ENCODE measurements at places on chromosomes 3 and 15.

- DNase-seq = no peak
Observed at GRCh38 chr3:30082652-30083051, 523.7 kb upstream of the TGFBR2 start.

DNA sequence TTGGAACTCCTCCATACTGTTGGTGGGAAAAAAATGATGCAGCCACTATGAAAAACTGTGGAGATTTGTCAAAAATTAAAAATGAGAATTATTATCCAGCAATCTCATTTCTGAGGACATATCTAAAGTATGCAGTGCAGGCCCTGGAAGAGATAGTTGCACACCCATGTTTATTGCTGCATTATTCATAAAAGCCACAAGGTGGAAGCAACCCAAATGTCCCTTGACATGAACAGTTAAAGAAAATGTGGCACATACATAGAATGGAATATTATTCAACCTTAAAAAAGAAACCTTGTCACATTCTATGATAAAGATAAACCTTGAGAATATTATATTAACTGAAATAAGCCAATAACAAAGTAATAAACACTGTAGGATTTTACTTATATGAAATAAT, 80.9 kb upstream of the ARHGEF26 start:
- no peak for DNase-seq

- DNase-seq = no peak
Observed at GRCh38 chr15:47339800-47340570, 377.3 kb upstream of the SEMA6D start.

DNA sequence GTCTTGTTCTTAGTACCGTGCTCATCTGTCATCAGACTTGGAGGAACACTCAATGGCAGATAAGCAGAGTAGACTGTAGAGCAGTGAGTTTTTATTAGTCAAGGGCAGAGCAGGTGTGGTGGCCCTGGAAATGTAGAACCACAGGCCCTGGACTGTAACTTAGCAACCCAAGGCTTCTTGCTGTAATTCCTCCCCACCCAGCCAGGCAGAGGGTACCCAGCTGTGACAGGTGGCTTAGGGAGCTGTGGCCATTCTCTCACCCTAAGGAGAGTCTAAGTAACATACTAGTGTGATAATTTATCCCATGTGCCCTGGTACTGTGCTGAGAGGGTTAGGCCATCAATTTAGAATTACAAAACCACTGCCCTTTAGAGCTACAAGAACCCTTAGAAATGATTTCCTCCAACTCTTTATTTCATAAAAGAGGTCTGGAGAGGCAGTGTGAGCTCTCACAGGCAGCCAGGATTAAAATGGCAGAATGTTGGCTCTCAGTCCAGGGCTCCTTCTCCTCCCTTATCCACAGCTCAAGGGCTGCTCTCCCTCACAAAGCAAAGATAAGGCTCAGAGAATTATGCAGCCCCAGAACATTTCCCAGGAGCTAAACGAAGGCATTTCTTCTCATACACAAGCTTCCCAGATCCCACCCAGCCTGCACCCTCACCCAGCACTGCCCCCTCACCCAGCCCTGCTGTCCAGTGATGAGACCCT, 3.0 kb downstream of the POMGNT2 start:
- no peak for DNase-seq

GRCh38 chr15:90839187-90840071, 29.0 kb upstream of the FURIN start:
- peak; percentile 77 for DNase-seq

DNA sequence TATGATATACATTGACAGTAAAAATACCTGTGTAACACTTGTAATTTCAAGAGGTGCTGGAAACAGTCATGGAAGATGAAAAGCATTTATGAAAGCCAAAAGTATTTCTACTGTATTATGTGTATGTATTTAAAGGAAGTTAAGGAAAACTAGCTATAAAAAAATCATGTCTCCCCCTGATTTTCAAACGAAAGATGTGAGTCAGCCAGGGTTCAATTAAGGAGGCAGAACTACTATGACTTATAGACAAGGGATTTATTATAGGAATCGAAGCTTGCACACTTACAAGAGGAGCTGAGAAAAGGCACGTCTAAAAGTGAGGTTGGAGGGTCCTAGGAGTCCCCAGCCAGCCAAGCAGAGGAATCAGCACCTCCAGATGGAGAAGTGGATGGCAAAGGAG, 119.4 kb downstream of the SUCLG2 start:
- DNase-seq = no peak

DNA sequence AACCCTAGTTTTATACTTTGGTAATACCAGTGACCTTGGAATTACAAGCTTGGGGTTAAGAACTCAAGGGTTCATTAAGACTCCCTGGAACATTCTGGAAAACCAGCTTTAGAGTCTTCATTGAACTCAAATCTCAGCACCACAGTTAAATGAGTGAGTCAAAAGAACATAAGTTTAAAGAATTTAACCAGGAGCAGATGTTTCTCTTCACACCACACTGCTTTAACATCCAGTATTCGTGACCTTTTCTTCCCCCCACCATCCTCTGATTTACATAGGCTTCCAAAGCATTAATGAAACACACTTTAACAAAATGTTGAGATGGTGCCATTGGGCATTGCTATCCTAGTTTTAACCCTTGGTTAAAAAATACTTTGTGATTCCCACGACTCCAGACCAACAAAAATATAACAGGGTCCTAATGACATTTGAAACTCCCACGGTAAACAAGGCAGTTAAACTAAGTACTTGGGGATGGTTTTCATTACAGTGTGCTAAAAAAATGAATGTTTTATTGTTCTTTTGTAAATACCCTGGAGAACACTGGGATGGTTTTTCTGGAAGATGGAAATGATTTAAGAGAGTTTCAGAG, 123.9 kb downstream of the OXNAD1 start:
- peak; percentile 23 for DNase-seq

- DNase-seq = peak; percentile 56
Observed at GRCh38 chr3:55501905-55502304, 14.8 kb upstream of the WNT5A start.

DNA sequence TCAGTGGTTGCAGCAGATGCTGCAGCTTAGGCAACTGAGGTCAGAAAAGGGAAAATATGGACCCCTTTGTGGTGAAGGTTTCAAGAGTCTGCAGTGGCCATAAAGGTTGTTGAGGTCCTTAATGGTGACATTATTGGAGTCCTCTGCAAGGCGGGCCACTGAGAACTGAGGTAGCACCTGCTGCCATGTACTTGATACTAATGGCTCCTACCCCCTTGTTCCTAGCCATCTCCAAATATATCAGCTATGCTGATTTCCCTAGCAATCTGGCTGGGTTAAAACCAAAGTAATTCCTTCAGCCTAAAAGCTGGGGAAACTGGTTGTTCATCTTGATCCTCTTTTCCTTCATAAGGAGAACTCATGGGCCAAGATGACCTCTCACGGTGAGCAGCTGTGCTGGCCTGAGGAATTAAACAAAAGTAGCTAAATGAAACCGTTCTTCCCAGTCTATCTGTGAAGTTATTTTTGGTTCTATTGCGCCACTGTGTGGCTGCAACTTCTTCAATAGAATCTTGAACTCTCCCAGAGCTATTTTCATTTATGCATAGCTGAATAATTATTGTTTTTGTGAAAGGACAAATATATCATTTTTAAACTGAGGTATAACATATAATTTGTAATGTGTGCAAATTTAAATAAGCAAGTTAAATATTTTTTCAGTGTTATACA, 76.1 kb upstream of the PLSCR4 start:
- peak; percentile 79 for DNase-seq

GRCh38 chr15:77810130-77810571, 177.4 kb upstream of the LINGO1 start:
- no peak for DNase-seq

DNA sequence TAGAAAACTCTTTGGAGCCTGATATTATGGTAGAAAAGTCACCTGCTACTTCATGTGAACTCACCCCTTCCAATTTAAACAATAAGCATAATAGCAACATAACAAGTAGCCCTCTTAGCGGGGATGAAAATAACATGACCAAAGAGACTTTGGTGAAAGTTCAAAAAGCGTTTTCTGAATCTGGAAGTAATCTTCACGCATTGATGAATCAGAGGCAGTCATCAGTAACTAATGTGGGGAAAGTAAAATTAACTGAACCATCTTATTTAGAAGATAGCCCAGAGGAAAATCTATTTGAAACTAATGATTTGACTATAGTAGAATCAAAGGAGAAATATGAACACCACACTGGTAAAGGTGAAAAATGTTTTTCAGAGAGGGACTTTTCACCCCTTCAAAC, 5.1 kb upstream of the SCG5 start:
- peak; percentile 10 for DNase-seq

DNA sequence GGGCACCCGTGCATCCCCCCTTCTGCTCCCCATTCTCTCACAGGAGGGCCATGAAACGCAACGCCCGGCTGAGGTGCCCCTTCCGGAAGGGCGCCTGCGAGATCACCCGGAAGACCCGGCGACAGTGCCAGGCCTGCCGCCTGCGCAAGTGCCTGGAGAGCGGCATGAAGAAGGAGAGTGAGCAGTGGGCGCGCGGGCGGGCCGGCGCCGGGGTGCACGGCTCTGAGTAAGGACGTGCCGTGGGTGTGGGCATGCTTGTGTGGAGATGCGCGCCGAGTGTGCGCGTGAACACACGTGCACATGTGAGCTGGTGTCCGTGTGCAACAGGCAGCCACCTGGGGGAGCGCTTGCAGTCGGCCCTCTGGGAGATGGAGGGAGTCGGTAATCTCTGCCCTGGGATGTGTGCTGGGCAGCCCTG, 28.1 kb downstream of the NR1I2 start:
- peak; percentile 26 for DNase-seq

DNA sequence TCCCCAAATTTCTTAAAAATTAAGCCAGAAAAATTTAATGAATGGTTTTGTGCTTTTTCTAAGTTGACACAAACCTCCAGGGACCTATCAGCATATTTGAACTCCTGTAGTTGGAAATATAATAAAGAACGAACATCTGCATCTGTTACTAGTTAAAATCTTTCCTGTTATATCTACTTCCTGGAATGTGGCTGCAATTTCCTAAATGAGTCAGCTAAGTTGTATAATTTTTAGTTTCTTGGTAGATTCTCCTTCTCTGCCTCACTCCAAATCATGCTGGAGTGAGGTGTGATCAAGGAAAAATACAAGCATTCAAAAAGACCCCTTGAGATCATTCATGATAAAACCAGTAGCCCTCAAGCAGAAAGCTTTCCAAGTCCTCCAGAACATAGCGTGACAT, 106.2 kb upstream of the MCTP2 start:
- peak; percentile 29 for DNase-seq

- DNase-seq = peak; percentile 77
Observed at GRCh38 chr15:39172380-39173281, 408.2 kb upstream of the THBS1 start.

DNA sequence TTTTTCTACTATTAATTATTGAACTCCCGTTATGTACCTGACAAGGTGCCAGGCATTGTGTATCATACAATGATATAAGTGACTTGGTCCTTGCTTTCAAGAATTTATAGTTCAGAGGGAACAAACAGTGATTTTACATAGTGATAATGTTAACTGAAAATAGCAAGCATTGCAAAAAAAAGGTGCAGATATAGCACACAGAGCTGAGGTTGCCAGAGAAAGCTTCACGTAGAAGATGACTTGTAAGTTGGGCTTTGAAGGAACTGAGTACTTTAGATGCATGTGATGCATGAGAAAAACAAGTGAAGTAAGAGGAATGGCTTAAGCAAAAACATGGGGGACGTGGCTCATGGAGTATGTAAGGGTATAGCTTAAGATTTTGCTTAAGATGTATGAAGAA, 584.5 kb downstream of the NAALADL2 start:
- no peak for DNase-seq

DNA sequence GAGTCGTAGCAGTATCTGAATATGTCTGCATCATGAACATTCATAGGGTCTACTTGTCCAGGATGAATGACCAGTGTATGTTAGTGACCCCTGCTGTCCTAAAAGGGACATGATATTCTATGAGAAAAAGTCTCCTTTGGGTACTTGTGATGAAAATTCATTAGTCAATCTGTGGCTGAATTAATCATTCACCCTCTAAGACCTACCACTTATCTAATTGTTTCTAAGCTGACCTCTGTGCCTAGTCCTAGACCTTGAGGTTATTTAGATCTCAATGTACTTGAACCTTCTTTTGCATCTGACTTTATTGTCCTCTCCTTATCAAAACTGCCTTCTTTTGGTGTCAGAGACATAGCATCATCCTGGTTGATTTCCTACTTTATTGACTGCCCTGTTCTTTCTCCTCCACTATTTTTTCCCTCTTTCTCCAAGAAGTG, 799.3 kb downstream of the DIPK2A start:
- peak; percentile 59 for DNase-seq

- DNase-seq = peak; percentile 66
Observed at GRCh38 chr15:70318594-70319465, 221.1 kb upstream of the TLE3 start.

DNA sequence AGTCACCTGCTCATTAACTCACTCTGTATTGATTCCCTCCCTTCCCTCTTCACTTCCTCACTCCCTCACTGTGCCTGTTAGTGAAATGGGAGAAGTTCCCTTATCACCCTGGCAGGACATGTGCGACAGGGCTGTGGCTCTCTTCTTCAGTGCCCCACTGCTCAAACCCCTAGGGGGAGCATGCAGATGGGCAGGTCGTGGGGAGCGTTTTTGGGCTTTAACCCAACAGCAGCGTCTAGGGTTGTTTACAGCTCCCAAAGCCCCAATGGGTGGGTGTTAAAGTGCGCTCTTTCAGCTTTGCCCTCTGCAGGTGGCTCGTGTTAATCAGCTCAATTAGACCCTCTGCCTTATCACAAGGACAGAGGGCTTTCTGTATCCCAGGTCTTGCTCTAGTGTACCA, 447.8 kb upstream of the PROK2 start:
- no peak for DNase-seq

- no peak for DNase-seq
Observed at GRCh38 chr3:72625602-72626337, 222.5 kb downstream of the SHQ1 start.

GRCh38 chr3:13565581-13566452, 16.9 kb downstream of the FBLN2 start:
- no peak for DNase-seq

- peak; percentile 79 for DNase-seq
Observed at GRCh38 chr3:129560911-129561594, 18.1 kb downstream of the H1-8 start.

- DNase-seq = no peak
Observed at GRCh38 chr3:77707281-77707680, 667.4 kb downstream of the ROBO2 start.

DNA sequence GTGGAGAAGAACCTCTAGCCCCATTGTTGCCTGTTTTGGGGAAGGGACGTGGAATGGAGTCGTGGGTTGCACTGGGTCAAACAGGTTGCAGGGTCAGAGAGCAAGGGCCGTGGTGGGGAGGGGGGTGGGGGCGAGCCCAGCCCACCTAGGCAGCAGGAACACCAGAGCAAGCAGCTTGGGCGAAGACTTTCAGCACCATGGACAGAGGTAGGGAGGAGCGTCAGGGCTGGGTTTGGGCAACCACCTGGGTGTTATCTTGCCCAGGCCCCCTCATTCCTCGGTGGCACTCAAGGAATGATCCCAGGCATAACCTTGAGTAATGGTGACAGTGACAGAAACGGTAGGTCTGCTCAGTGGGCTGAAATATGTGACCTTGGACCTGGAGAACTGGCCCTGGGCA, 45.9 kb upstream of the TMEM115 start:
- no peak for DNase-seq

DNA sequence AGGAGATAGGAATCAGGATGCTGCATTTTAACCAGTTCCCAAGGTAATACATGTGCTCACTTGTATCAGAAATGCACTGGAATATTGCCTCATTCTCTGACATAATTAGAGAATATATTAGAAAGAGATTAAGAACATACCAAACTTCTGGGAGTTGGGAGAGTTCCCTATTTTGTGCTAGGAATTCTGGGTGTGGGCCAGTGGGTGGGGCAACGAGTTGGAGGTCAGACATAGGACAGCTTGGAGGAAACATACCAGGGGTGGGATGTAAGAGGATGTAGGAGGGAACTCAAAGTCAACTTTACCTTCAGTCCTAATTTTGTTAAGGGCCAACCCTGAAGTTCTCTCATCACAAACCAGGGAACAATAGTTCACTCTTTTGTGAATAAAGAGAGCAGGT, 83.6 kb downstream of the SLC7A14 start:
- DNase-seq = no peak

Data from astrocyte of the spinal cord (primary cell).